ENCODE measurements at places on chromosomes 4 and X.

DNA sequence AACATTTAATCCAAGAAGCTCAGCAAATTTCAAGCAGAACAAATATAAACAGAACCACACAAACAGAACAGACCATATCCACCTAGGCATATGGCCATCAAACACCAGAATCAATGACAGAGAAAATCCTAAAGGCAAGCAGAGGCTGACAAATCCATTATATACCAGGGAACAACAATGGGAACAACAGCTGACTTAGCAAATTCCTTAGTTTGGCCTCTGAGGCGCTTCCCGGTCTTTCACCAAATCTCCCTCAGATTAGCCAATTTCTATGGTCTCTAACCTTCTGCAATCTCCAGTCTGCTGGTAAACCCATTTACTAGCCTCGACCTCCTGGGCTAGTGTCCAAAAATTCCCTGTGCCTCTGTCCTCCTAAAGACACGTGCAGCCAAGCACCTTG lies 59.2 kb downstream of the GPR143 start:
- no peak for DNase-seq

DNA sequence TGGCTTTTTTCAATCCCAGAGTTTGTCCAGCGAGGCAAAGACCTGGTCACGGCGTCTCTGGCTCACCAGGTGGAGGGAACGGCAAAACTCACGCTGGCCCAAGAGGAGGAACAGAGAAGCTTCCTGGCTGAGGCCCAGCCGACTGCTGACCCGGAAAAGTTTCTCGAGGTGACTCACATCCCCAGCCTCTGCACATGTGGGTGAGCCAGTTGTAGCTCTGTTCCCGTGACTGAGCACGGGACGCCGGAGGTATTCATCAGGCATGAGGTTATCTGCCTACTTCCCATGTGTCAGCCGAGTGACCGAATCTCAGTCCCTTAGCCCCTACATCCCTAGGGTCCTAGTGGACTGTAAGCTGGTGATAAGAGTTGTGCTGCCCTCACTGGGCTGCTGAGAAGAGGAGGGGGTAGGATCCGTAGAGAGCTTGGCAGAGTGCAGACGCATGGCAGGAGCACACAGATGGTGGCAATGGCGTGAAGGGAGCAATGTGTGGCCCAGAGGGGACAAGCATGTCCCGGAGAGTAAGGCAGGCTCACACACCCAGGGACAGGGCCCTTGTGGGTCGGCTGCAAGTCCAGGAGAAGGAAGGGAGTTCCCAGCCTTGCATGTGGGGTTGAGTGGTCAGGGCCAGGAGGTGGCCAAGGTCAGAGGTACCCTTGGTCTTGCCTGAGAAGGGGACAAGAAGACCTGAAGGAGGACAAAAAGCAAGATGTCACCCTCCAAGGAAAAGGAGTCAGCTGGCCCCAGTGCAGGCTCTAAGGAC lies 42.9 kb downstream of the EVC start:
- DNase-seq: peak; percentile 71

- no peak for DNase-seq
These were observed 152.5 kb upstream of the SPRY1 start for GRCh38 chr4:123244137-123244536.

DNA sequence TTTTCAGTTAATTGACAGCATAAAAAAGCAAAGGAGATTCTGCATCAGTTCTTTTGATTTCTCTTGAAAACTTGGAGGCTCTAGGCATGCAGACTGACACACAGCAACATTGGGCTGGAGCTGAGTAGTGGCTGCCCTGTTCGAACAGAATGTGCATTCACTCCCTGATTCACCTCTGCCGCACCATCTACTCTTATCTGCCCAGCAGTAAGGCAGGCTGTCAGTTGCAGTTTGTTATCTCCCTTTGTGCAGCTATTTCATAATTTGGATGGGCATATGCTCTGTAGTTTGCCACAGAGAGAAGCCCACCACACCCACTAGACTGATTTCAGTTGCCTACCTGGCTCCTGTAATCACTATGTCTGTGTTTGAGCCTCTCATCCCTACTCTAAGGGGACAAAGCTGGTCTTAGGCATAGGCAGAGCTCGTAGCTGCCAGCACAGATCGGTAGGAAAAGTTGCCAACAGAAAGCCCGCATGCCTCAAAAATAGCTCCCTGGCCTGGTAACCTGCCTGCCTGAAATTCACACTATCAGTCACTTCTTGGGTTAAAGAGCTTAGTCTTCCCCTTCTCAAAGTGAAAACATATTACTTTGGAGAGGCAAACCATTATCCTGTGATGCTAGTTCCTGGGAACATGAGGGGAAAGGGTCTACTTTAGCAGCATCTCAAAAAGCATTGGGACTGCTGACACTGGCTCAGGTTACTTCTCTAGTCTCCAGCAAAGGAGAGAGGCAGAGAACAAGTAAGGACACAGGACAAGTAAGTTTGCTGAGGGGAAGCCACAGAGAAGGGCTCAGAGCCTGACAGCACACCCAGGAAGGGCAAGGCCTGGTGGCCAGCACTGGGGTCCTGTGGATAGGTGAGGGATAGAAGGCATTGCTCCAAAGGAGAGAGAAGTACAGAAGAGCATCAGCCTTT lies 75.9 kb upstream of the TMEM164 start:
- no peak for DNase-seq

DNA sequence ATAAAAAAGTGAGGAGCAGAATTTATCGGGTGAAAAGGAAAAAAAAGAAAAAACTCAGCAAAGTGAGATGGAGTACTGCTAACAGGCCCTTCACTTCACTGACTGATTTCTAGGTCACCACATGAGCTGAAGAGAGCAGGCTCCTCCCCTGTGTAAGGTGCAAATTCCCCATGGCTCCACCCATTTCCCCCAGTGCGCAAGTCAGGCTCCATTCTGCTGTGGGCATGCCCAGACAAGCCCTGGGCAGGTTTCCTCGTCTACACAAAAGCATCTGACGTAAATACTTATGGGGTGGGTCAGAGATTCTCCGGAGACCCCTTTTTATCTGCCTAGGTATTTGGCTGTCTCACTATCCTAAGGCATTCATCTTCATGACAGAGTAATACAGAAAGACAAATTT lies 157.9 kb downstream of the MAGEB5 start:
- no peak for DNase-seq

- DNase-seq: no peak
These were observed 26.5 kb upstream of the HERC6 start for GRCh38 chr4:88352062-88352740.

DNA sequence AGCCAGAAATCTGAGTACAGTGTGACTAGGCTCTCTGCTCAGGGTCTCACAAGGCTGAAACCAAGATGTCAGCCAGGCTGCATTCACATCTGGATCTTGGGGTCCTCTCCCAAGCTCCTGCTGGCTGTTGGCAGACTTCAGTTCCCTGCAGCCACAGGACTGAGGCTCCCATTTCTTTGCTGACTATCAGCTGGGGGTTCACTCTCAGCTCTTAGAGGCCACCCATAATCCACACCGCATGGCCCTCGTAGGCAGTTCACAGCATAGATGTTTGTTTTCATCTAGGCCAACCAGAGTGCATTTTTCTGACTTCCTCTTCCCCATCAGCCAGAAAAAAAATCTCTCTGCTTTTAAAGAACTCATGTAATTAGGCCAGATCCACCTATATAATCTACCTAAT lies 8.2 kb upstream of the WDR44 start:
- no peak for DNase-seq

GRCh38 chr4:9963328-9963727 lies 58.0 kb downstream of the SLC2A9 start:
- no peak for DNase-seq

DNA sequence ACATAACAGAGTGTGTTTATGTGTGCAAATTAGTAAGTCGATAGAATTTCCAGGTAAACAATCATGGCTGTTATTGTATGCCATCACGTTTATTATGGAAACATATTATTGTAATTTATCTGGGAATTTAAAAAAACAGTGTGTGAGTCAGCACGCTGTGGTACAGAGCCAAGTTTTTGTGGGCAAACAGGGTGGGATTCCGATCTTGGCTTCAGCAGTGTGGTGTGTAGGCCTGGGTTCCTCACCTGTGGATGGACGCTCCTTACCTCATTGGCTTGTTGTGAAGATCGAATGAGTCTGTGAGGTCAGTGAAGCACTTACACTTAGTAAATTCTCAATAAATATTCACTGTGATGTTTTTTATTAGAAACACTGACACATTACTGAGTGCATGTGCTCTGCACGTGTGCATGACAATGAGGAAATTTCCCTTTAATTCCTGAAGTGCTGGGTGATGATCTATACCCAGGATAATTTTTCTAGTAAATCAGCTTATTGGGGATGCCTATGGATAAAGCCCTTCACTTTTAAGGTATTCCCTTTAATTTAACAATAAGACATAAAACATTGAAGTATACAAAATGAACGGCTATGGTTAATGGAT lies 36.4 kb downstream of the SLIT2 start:
- DNase-seq: no peak

GRCh38 chrX:68443155-68443868 lies 10.0 kb upstream of the OPHN1 start:
- no peak for DNase-seq

GRCh38 chrX:51694254-51694653 lies 11.6 kb upstream of the CENPVL2 start:
- DNase-seq: no peak

DNA sequence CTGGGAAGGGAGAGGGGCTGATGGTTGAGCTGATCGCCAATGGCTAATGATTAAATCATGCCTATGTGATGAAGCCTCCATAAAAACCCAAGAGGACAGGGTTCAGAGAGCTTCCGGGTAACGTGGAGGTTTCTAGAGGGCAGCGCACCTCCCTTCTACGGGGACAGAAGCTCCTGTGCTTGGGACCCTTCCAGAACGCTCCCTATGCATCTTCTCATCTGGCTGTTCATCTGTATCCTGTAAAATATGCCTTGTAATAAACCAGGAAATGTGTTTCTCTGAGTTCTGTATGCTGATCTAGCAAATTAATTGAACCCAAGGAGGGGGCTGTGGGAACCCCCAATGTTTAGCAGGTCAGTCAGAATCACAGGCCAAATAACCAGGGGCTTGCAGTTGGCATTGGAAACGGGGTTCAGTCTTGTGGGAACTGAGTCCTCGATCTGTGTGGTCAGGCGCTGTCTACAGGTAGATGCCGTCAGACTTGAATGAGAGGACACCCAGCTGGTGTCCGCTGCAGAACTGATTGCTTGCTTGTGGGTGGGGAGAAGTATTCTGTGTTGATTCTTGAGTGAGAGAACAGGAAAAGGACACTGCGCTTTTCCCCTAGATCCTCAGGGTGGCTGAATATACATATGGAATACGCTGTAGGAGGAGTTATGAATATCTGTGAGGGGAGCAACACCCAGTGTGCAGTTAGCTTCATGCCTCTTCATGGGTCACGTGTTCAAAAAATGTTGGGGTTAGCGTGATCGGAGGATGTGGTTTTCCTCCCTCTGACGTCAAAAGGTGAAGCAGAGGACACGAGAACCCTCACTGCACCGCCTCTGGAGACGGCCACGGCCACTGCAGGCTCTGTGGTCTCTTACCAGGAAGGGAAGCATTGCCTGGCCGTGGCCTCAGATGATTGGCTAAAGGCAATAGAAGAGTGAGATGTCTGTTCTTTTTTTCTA lies 29.2 kb downstream of the HTT-AS start:
- DNase-seq: no peak

DNA sequence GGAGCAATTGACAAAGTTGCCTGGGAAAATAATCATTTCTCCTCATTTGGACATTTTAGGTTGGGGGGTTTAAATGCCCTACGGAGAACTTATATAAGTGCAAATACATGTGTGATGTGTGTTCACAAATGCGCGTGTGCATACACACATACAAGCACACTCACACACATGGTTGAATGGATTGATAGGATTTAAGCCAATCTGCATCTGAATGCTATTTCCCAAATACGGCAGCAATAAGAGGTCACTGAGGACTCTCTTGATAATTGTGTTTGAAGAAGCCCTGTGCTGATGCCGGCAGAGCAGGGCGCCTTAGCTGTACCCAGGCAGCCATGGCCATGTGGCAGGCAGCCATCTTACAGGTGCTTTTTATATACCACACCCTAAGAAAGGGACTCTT lies 165.3 kb upstream of the LEF1 start:
- DNase-seq: no peak

DNA sequence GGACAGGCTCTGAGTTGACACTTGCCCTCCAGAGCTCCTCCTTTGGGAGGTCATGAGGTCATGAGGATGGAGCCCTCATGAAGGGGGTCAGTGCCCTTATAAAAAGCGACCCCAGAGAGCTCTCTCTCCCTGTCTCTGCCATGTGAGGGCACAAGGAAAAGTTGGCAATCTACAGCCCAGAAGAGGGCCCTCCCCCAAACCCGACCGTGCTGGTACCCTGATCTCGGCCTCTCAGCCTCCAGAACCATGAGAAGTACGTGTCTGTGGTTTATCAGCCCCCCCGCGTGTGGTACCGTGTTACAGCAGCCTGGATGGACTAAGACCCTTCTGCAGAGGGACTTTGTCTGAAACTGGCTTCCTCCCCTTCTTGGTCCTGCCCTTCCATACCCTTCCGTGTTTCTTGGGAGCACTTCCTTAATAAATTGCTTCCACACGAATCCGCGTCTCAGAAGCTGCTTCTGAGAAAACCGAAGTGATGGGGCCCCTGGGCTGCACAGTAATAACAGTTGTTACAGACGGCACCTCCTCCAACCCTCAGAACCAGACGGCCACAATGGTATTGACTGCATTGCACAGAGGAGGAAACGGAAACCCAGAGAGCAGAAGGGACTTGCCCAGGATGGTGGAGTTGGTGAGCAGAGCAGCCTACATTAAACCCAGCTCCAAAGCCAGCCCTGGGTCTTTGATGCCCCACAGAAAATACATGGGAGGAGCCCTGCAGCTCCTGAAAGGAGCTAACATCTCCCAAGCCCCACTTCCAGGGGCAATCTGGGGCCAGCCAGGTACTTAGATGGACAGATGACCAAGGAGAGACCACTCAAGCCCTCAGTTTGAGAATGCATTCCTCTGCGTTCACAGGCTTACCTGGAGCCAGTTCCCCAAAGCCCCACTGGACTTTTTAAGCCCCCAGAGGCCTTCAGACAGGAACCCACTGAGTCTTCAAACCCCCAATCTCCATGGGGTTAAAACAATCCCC lies 242.7 kb downstream of the BCOR start:
- no peak for DNase-seq

- DNase-seq: no peak
These were observed 54.4 kb downstream of the IRF2 start for GRCh38 chr4:184419976-184420375.

GRCh38 chrX:1618689-1619088 lies 3.8 kb downstream of the ASMT start:
- no peak for DNase-seq

GRCh38 chrX:142068365-142068764 lies 136.7 kb downstream of the MAGEC2 start:
- no peak for DNase-seq

GRCh38 chrX:106220177-106220576 lies 52.1 kb downstream of the PWWP3B start:
- DNase-seq: no peak

- no peak for DNase-seq
These were observed 74.0 kb upstream of the AFF2 start for GRCh38 chrX:148426467-148426866.

DNA sequence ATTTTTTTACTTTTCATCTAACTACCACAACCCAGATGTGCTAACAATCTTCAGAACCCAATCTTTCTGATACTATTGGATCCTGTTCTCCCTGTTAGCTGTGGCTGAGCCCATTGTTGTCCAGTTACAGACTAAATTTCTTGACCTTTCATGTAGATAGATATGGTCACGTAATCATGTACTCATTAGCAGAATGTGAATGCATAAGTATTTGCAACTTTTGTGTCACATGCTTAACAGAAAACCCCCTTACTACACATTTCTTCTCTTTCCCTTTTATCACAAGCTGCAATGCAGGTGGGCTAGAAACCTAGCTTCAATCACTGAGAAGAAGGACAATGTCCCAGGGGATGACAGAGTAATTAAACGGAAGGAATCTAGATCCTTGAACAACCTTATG lies 13.1 kb upstream of the FAM13A start:
- no peak for DNase-seq

Data from HCT116 (cell line).